CD4-positive, alpha-beta T cell treated with Interleukin-10 for 1 hour (primary cell): ENCODE measurements at places on chromosomes 5 and 9.
A peak's percentile ranks its signal among the peaks of the same experiment; 100 is the strongest.

- no peak for DNase-seq
Observed at GRCh38 chr9:116420993-116421538, 266.0 kb upstream of the TRIM32 start.

DNA sequence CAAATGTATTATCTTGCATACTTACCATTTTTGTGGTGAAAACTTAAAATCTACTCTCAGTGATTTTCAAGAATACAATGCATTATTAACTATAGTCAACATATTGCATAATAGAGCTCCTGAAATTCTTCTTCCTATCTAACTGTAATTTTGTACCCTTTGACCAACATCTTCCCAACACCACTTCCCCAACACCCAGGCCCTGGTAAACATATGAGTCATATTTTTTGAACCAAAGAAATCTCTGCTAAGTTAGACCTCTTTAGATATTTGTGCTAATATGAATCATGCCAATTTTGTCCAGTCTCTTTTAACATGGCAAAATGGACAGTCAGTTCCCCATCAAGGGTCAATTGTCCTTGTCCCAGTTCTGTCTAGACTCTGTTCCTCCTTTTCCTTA, 18.5 kb upstream of the RGS7BP start:
- DNase-seq: no peak

DNA sequence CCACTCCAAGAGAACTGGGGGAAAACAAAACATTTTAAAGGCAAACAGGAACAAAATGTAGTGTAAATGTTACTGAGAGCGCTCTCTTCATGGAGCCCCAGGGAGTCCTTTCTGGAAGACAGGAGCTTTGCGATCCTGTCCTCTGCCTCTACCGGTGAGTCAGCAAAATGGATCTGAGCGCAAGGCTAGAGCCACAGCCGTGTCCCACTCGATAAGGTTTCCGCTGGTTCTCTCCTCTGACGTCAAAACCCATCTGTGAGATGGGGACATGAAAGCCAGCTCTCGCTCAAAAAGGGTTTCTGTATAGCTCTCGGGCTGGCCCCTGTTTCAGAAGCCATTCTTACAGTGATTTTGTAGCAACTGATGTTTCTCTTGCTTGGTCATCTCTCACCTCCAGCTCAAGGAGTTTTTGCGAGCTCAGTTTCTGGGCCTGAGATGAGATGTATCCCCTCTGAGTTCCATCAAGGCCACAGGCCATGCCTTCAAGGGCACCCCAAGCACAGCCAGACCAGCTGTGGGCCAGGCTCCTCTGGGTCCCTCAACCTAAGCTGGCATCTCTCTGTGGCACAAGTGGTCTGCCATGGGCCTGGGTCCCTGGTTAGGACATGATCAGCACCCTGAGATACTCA, 101.6 kb downstream of the FSTL4 start:
- no peak for DNase-seq

GRCh38 chr5:133409210-133409674, 203.1 kb downstream of the FSTL4 start:
- no peak for DNase-seq

DNA sequence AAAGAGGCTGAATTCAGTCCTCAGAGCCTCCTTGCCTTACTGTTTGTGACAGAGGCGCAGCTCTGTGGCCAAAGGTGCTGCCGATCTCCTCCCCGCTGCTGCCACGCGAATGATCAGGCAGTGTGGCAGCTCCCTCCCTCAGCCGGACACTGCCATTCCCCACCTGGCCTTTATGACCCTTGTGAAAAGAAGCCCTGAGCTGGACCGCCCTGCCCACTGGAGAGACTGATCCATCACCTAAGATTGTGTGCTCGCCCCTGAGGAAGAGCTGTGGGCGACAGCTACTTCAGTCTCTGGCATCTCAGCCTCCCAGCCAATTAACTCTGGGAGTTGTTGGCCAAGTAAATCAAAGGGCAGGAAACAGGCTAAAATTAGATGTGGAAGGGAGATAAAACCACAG, 90.9 kb downstream of the CARTPT start:
- DNase-seq: no peak

GRCh38 chr5:109230369-109230768, 179.4 kb downstream of the PJA2 start:
- DNase-seq: no peak

DNA sequence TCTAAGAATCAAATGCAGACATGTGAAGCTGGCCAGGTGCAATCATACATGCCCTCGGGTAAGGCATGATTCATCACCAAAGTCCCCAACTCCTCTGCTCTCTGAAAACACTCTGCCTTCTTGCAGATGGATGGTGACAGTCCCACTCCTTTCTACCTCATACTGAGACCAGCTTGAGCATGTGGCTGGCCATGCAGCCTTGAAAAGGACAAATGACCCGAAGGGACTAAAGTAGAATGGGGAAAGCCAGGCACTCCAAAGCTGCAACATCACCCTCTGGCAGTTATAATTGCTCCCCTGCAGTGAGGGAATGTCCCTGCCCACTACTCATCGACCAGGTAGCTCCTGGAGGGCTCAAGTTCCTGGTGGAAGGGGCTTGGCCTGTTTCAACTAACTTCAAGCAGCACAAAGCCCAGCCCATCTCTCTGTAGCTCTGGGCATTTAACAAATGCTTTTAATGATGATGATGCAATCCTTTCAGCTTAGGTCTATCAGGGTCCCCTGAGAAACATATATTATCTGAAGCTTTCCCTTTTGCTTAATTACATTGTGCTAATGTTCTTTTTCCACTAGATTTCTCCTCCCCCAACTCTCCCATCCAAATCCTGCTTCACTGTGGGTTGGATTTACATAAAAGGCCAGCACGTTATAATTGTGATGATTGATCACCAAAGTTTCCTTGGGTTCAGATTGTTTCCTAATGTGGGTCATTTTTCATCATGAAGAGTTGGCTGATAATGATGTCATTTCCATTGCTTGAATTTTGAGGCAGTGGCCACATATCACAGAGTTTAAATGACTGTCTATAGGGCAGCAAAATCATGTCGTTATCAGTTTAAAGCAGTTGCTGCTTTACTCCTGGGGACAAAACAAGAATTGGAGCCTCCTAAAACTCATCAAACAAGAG, 436.5 kb upstream of the SLC30A5 start:
- DNase-seq: no peak

DNA sequence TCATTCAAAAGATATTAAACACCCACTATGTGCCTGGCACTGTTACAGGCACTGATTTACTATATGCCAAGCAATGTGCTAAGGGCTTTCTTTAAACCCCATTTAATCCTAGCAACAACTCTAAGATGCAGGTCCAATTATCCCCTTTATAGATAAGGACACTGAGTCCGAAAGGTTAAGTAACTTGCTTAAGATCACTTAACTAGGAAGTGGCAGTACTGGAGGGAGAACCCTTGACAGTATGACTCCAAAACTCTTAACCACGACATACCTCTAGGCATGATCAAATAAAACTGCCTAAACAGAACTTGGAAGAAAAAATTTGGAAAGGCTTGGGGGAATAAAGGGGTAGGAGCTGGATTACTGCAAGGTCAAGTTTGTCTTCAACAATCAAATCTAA, 1.7 kb downstream of the RAB14 start:
- no peak for DNase-seq

DNA sequence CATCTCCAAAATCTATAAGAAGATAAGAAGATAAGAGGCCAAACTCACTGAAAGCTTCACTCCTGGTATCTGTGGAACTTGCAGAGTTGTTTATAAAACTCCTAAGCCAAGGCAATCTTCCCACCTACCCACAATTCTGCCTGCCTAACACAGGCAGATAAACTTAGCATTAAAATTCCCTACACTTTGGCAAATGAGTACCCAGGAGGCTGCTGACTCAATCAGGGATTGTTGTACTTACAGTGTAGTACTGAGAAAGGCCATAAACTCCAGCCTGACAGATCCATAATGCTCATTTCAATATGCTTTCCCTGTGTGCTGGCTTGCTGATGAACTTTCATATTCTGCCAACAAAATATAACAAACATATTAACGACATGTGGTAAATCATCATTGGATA, 725.2 kb downstream of the BRINP1 start:
- no peak for DNase-seq

DNA sequence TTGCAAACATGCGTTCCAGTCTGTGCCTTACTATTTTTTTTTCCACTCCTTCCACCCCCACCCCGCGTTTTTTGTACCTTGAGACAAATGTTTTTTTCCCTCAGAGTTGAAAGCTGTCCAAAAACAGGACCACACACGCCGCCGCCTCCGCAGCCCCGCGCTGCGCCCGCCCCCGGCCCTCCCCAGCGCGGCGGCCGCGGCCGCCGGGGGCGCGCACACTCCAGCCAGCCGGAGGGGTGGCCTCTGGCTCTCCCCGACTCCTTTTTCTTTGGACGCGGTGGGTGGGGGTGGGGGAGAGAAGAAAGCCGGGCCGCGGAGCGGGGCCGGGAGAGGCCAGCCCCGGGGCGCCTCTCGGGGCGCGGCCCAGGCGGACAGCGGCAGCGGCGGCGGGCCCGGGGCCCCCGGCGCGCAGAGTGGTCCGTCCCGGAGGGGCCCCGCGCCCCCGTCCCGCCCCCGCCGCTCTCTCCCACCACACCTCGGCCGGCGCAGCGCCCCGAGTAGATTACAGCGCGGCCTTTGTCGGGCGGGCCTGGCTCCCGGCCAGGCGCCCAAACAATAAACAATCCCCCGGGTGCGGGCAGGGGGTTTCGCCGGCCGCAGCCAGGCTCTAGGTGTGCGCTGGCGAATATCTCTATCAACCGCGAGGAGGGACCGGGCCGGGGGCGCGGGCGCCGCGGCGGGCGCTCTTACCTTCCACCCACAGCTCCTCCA, 10.9 kb downstream of the PTCH1 start:
- DNase-seq: peak; percentile 37

DNA sequence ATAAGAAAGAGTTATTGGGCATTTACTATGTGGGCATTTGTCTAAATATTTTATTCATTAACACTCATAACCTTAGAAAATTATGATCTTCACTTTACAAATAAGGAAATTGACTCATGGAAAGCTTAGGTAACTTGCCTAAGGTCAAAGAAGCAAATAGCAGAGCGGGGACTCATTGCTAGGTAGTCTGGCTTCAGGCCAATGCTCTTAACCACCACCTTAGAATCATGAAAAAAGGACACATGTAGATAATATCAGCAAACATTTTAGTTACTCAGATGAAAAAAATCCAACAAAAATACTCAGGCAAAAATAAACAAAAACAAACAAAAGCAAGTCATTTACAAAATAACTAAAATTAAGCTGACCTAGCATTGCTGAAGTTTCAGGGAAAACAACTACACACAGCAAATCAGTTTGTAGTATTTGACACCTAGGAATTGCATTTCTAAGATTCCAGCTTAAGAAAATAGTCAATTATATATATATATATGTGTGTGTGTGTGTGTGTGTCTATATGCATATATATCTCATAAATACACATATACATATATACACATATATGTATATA, 166.0 kb downstream of the HMHB1 start:
- no peak for DNase-seq

- no peak for DNase-seq
Observed at GRCh38 chr9:117672369-117672768, 31.8 kb upstream of the TLR4 start.

GRCh38 chr5:38531518-38531917, 24.9 kb downstream of the LIFR start:
- DNase-seq: no peak

DNA sequence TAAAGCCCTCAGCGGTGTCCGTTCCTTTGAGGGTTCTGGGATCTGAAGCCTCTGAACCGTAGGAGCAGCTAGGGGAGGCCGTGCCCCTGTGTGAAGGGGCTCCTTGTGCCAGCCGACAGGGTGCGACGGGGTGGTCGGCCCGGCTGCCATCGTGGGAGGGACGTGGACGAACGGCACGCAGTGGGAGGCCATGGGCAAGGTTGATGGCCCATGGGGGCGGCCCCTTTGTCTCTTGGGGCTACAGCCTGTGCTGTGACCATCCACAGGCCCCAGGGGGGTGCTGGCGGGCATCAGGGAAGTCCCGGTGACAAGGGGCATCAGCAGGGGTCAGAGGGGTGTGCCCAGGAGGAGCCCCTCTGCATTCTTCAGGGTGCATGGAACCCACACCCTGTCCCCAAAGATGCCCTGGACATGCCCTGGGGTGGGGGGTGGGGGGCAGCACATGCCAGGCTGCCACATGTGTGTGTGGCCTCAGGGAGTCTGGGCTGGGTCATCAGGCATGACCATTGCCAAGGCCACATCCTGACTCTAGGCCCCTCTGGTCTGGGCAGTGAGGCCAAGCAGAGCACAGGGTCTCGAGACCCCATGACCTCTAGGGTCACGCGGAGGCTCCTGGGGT, 49.6 kb upstream of the CACNA1B start:
- DNase-seq: no peak

GRCh38 chr9:113567361-113568080, 104.0 kb downstream of the RGS3 start:
- no peak for DNase-seq

- DNase-seq: no peak
Observed at GRCh38 chr5:171623551-171624097, 162.0 kb upstream of the SMIM23 start.

DNA sequence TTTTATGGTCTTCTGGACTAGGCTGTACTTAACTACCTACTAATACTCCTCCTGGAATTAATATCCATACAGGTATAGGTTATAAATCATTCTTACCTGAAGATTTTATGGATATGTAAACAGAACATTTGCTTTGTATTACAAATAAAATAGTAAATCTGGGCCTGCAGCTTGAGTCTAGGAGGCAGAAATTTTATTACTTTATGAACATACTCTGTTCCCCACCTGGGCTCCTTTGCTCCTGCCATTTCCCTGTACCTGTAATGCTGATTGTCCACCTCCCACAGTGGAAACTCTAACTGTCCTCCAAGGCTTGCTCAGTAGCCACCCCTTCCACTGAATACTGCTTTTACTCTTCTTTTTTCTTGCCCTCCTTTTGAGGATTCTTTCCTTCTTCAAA, 108.0 kb downstream of the PAM start:
- no peak for DNase-seq

- DNase-seq: no peak
Observed at GRCh38 chr5:68139611-68140441, 75.7 kb upstream of the PIK3R1 start.

- DNase-seq: no peak
Observed at GRCh38 chr9:134724912-134725604, 83.5 kb downstream of the COL5A1 start.

DNA sequence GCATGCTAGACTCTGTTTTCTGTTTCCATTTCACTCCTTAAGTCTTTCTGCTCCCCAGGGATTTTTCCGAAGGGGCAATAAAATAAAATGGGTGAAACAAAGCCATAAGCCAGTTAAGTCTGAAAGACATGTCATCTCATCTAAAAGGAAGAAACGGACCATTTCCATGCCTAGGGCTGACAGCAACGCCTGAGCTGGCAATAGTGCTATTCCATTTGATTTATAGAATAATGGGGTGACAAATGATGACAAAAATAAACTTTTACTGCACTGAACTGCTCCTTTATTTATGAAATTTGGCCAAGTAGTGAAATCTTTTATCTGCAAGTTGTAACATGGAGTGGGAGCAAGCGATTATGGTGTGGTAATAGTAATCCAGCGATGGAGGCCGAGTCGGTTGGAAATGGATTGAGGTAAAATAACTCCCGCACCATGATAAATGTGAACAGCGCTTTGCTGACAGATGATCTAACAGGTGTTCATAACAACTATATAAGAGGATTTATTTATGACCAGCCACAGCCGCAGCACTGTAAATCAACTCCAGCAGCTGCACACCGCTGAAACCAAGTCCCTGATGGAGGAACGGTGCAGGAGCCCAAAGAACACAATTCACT, 219.8 kb upstream of the TBCA start:
- no peak for DNase-seq
